ENCODE measurements at places on chromosomes 2 and 18. TPM values are rescaled to one million over a fixed set of nuclear protein-coding genes. Genes with fewer than 3 reads are reported as not detected.

Gene SH3RF3
- total RNA-seq = 0.34 TPM

Gene GATA6
- 1.0 TPM for total RNA-seq

Gene FRZB
- total RNA-seq = not detected

Gene CHN1
- 0.88 TPM for total RNA-seq

Gene LOXL3
- total RNA-seq = 0.43 TPM

Gene DSG1
- total RNA-seq = not detected

Gene MREG
- 9.8 TPM for total RNA-seq

Gene UBE2F
- 96.1 TPM for total RNA-seq

Gene CPLX4
- not detected for total RNA-seq

- H3K27me3 ChIP-seq = no peaks in the 10 kb centered on the region
- no peak for DNase-seq
- no peak overlapping the region for H3K4me3 ChIP-seq
- H3K4me1 ChIP-seq = no peaks in the 10 kb centered on the region
- H3K36me3 ChIP-seq = no peaks in the 10 kb centered on the region
- no peak overlapping the region for H3K27ac ChIP-seq
Measured at GRCh38 chr2:159526433-159526832, 89.9 kb downstream of the BAZ2B start.

- H3K4me1 ChIP-seq = peaks cover 29% of the 10 kb centered on the region
- no peaks in the 10 kb centered on the region for H3K27me3 ChIP-seq
- H3K4me3 ChIP-seq = no peak overlapping the region
- DNase-seq = no peak
- H3K36me3 ChIP-seq = no peaks in the 10 kb centered on the region
- H3K27ac ChIP-seq = no peak overlapping the region
Measured at GRCh38 chr2:68431316-68431972, 35.6 kb downstream of the FBXO48 start.

DNA sequence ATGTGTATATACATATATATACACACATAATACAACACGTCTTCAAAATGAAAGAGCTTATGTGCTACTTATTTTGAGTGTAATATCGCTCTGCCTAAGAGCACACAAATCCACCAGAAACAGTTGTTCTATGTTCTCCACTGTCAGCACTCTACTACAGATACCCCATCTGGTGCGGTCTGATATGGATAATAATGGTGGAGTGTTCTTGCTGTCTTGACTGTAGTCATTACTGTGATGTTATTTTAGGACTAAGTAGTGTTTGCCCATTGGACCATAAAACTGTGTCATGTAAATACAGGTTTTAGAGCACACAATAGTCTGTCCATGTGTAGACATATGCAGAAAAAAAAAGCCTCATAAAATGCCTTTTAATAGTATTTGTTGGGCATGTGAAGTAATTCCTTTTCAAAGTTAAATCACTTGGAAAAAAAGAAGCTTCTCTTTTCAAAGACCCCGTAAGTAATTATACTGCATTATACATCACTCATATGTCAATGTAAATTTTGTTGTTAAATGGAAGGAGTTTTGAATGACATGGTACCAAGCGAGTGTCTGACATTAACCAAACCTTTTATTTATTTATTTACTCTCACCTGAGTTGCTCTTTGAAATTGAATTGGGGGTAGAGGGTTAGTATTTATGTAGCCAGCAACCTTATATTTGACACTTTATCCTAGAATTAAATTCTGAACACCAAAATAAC, 1249.2 kb upstream of the ZEB2 start:
- H3K27ac ChIP-seq = no peak overlapping the region
- H3K36me3 ChIP-seq = no peaks in the 10 kb centered on the region
- no peak for DNase-seq
- peaks cover 2% of the 10 kb centered on the region for H3K27me3 ChIP-seq

GRCh38 chr2:170310876-170311502, 133.0 kb downstream of the MYO3B start:
- H3K27ac ChIP-seq = no peak overlapping the region
- no peak for DNase-seq
- H3K27me3 ChIP-seq = peaks cover 3% of the 10 kb centered on the region
- H3K36me3 ChIP-seq = no peaks in the 10 kb centered on the region
- no peak overlapping the region for H3K4me3 ChIP-seq

DNA sequence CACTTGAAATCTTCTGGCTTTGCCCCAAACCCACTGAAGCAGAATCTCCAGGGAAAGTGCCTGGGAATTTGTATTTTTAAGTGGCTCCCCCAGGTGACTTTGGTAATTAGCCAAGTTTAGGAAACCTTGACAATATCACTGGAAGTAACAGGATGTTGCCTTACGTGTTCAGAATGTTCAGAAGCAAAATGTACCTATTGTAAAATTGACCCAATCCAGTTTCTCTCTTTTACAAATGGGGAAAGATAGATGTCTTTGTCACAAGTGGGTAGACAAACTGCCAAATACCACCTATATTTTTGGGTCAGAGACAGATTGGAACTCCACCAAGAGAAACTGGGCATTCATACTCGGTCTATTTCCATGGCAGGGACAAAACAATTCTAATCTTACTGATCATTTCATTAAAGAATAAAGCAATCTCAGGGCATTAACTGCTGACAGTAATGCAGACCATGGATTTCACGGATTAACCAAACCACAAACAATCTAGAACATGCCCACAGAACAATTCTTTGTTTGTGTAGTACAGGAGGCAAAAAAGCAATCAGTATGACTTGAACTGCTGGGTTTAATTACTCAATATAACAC, 255.8 kb downstream of the ERBB4 start:
- no peak overlapping the region for H3K4me3 ChIP-seq
- no peaks in the 10 kb centered on the region for H3K4me1 ChIP-seq
- H3K27ac ChIP-seq = no peak overlapping the region
- no peak for DNase-seq
- no peaks in the 10 kb centered on the region for H3K36me3 ChIP-seq
- no peaks in the 10 kb centered on the region for H3K27me3 ChIP-seq

- peaks cover 13% of the 10 kb centered on the region for H3K4me1 ChIP-seq
- no peaks in the 10 kb centered on the region for H3K27me3 ChIP-seq
- DNase-seq = no peak
- H3K36me3 ChIP-seq = no peaks in the 10 kb centered on the region
Measured at GRCh38 chr2:210167227-210167626, 4.0 kb downstream of the KANSL1L start.

GRCh38 chr2:147482111-147482895, 362.5 kb upstream of the ACVR2A start:
- no peaks in the 10 kb centered on the region for H3K4me1 ChIP-seq
- H3K36me3 ChIP-seq = no peaks in the 10 kb centered on the region
- no peak for DNase-seq
- H3K4me3 ChIP-seq = no peak overlapping the region

DNA sequence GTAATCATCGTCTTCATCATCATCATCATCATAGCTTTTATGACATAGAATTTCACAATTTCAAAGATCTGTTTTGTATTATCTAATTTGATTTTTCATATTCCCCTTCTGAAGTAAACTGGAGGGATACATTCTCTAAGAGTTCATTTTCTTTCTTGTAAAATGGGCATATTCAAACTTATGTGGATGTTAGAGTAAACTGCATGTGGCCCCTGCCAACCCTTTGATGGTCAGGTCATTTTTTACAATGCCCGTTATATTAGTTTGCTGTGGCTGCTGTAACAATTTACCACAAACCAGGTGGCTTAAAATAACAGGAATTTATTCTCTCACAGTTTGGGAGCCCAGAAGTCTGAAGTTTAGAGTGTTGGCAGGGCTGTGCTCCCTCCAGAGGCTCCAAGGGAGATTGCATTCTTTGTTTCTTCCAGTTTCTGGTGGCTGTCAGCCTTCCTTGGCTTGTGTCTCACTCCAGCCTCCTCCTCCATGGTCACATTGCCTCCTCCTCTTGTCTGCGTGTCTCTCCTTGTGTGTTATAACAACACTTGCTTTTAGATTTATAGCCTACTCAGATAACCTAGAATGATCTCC, 127.5 kb upstream of the MMADHC start:
- no peak overlapping the region for H3K27ac ChIP-seq
- H3K27me3 ChIP-seq = no peaks in the 10 kb centered on the region
- no peak overlapping the region for H3K4me3 ChIP-seq
- H3K36me3 ChIP-seq = no peaks in the 10 kb centered on the region
- H3K4me1 ChIP-seq = no peaks in the 10 kb centered on the region

All from natural killer cell (primary cell).